HCT116 (cell line): ENCODE measurements at places on chromosomes 3 and 15. TPM values are rescaled to one million over a fixed set of nuclear protein-coding genes. Genes with fewer than 3 reads are reported as not detected.

DNA sequence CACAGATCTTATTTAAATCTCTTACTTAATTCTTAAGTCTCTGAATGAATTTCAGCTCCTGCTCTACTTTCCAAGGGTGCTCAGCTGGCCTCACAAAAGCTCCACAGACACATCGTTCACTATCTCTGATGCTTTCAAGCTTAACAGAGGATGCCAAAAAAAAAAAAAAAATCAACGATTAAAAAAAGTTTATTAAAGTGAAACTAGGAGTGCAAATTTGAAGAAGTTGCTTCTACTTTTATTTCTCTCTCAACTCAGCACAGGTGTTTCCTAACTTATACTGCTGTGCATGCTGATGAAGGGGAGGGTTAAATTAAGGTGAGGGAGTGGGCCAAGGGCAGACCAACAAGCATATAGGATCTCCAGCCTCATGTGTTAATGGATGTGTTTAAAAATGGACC is 157.2 kb downstream of the TIGIT start:
- no peak overlapping the region for H3K27ac ChIP-seq
- no peaks in the 10 kb centered on the region for H3K36me3 ChIP-seq
- no peaks in the 10 kb centered on the region for H3K27me3 ChIP-seq
- DNase-seq = no peak
- no peak overlapping the region for H3K4me3 ChIP-seq

- H3K4me3 ChIP-seq = no peak overlapping the region
- no peak overlapping the region for H3K27ac ChIP-seq
- no peaks in the 10 kb centered on the region for H3K36me3 ChIP-seq
- no peak for DNase-seq
These were observed 405.7 kb downstream of the LSAMP start for GRCh38 chr3:116039651-116039985.

DNA sequence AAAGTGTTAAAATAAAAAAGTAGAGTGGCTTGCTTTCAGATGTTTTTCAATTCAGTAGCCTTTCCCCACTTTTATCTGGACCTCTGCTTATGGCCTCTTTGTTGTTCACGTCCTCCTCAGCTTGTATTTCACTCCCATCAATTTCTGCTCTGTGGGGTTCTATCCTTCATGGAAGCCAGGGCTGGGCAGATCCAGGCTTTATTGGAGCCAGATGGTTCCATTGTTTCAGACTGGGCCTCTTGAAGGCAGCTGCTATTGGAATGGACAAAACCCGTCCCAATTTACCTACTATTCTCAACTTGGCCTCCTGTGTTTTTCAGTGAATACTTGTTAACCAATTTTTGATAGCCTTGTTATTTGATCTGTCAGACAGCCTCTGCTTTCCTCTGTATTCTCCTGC is 10.9 kb upstream of the AADACL2 start:
- no peak for DNase-seq
- no peak overlapping the region for H3K4me3 ChIP-seq
- H3K4me1 ChIP-seq = no peaks in the 10 kb centered on the region

GRCh38 chr3:45610119-45610518 is 15.6 kb downstream of the LIMD1 start:
- no peaks in the 10 kb centered on the region for H3K27me3 ChIP-seq

GRCh38 chr3:18888370-18888769 is 259.9 kb upstream of the KCNH8 start:
- no peaks in the 10 kb centered on the region for H3K4me1 ChIP-seq
- no peak overlapping the region for H3K27ac ChIP-seq
- H3K4me3 ChIP-seq = no peak overlapping the region
- DNase-seq = no peak
- H3K27me3 ChIP-seq = no peaks in the 10 kb centered on the region

DNA sequence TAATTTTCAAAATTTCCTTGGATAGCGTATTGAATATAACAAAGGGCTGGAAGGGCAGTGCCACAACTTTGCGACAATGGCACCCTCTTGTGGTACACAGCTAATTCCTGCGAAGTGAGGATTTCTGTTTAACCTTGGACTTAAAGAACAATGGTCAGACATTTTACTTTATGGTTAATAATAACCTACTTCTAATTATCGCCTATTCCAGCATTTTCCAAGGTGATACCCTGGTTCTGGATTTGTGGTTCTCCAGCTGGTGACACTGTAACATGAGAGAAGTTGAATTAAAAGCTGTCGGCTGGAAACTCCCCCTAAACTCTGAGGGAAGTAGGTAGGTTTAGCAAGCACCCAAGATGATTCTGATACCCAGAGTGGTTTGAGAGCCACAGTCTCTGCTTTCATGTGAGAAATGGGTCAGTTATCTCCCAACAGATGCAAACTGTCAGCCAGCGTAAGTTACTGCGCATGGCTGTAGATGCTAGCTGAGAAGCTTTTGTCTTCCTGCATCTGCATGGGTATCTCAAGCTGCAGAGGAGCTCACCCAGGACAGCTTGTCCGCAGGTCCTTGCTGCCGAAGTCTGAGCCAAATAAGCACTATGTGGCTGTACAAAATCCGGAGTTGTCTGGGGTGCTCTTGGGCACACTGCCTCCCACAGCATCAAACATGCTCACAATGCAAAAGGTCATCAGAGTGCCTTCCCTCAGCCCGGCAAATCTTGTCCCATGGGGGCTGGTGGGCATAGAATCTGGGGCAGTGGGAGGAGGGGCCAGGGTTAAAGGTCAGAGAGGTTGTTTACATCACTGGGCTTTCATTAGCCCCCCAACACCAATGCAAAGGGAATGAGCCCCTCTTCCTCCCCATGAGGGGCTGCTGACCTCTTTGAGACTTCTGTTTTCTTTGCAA is 6.6 kb upstream of the CHSY1 start:
- no peaks in the 10 kb centered on the region for H3K27me3 ChIP-seq
- no peaks in the 10 kb centered on the region for H3K4me1 ChIP-seq
- no peak overlapping the region for H3K4me3 ChIP-seq
- H3K36me3 ChIP-seq = no peaks in the 10 kb centered on the region

DNA sequence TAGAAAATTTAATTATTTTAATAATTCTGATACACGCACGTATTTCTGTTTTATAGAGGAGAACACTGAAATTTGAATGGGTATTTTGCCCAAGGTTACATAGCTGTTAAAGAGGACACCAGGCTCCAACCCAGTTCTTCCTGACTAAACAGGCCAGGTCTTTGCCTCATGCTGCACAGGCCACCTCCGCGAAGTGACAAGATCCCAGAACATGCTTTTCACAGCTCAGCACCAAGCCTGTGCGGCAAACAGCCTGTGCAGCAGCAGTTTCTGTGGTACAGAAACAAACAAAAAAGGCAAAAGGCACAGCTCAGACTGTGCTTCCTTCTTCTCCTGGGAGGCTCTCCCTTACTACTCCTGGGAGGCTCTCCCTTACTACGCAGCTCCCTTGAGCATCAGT is 6.5 kb downstream of the FOXL2 start:
- no peaks in the 10 kb centered on the region for H3K27me3 ChIP-seq
- H3K4me3 ChIP-seq = no peak overlapping the region
- DNase-seq = no peak
- H3K36me3 ChIP-seq = no peaks in the 10 kb centered on the region
- H3K4me1 ChIP-seq = peaks cover 16% of the 10 kb centered on the region
- no peak overlapping the region for H3K27ac ChIP-seq

GRCh38 chr15:34610354-34610753 is 26.9 kb upstream of the GOLGA8B start:
- H3K4me1 ChIP-seq = no peaks in the 10 kb centered on the region
- no peaks in the 10 kb centered on the region for H3K36me3 ChIP-seq
- no peak overlapping the region for H3K4me3 ChIP-seq
- H3K27ac ChIP-seq = no peak overlapping the region

DNA sequence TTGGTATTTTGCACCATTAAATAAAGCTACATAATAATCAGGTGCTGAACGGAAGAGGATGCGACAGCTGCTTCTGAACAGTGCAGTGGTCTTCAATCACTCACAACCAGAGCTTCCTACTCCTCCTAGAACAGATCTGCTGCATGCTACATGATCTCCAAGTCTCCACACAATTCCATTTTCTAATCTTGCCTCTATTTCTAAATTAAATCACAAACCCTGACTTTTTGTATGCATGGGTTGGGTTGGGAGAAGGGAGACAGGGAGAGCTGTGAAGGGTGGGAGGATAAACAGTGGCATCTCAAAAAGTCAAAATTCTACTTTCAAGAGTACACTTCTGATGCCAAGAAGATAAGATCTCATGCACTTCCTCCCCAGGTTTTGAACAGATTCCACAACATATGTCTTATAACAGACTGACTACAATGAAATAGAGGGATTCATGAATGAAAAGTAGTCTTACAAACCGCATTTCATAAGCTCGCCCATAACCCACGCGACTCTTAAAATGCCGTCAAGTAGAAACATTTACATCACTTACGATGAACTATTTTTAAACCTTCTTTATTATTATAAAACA is 57.2 kb downstream of the CHSY1 start:
- peaks cover 2% of the 10 kb centered on the region for H3K4me1 ChIP-seq
- no peak overlapping the region for H3K27ac ChIP-seq
- no peaks in the 10 kb centered on the region for H3K27me3 ChIP-seq
- no peaks in the 10 kb centered on the region for H3K36me3 ChIP-seq

DNA sequence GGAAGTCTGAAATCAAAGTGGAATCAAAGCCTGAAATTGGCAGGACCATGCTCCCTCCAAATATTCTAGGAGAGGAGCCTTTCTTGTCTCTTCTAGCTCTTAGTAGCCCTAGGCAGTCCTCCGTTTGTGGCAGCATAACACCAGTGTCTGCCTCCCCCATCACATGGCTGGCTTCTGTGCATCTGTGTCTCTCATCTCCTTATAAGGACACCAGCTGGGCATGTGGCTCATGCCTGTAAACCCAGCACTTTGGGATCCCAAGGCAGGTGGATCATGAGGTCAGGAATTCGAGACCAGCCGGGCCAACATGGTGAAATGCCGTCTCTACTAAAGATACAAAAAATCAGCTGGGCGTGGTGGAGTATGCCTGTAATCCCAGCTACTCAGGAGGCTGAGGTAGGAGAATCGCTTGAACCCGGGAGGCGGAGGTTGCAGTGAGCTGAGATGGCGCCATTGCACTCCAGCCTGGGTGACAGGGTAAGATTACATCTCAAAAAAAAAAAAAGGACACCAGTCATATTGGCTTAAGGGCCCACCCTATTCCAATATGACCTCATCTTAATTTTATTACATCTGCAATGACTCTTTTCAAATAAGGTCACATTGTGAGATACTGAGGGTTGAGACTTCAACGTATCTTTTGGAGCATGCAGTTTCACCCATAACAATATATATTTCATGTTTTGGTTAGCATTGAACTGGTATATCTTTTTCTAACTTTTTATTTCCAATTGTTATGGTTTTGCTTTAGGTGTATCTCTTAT is 148.0 kb upstream of the TPM1 start:
- H3K4me1 ChIP-seq = peaks cover 52% of the 10 kb centered on the region
- no peaks in the 10 kb centered on the region for H3K36me3 ChIP-seq
- no peaks in the 10 kb centered on the region for H3K27me3 ChIP-seq

DNA sequence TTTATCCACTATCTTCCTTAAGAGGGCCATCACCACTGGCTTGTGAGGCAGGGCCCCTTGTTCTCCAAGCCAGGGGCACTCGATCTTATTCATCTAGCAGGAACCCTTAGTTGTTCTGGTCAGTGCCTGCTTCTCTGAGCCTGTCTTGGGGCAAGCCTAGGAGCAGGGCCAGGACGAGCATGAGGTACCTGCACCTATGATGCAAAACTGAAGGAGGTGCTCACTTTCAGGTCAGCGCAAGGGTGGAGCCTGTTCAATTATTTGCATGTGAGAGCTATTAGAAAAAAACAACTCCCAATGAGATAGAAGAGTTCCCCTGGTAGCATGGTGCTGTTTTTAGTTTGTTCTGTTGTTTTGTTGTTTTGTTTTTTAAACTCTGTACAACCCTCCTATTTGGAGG is 5.0 kb upstream of the CD276 start:
- H3K27ac ChIP-seq = no peak overlapping the region
- no peaks in the 10 kb centered on the region for H3K36me3 ChIP-seq
- H3K27me3 ChIP-seq = no peaks in the 10 kb centered on the region
- H3K4me1 ChIP-seq = no peaks in the 10 kb centered on the region; the same call in 1 of the 2 replicates
- no peak overlapping the region for H3K4me3 ChIP-seq

The KLHL40 gene
- total RNA-seq = not detected

The ADGRG7 gene
- total RNA-seq = not detected

The ZNF860 gene
- 2.9 TPM for total RNA-seq

The CISH gene
- 4.5 TPM for total RNA-seq

The ITIH1 gene
- total RNA-seq = 0.37 TPM
